ENCODE measurements at places on chromosomes 16 and 17.

DNA sequence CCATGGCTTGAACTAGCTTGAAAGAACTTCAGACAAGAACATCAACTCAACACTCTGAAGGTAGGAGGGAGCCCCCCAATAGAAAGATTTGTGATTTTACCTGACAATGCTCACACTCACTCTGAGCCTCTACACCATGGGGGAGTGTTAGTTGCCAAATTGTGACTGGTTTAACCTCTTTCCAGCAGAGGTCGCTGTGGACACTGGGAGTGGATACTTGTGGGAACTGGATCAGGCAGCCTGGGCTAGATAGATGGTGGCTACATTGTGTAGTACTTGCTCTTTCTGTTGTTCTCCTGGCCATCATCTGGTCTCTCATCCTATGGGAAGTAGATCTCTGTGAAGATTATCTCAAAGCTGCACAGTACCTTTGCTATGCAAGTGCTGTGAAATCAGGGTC lies 2.9 kb downstream of the SMPD3 start:
- DNase-seq = peak; percentile 78

GRCh38 chr17:29612404-29613280 lies 10.1 kb downstream of the CORO6 start:
- no peak for DNase-seq

- no peak for DNase-seq
Observed at GRCh38 chr17:47413872-47414271, 90.1 kb downstream of the EFCAB13 start.

- no peak for DNase-seq
Observed at GRCh38 chr16:3881499-3881990, 1.0 kb upstream of the CREBBP start.

- no peak for DNase-seq
Observed at GRCh38 chr16:79074951-79075350, 525.6 kb downstream of the MAF start.

DNA sequence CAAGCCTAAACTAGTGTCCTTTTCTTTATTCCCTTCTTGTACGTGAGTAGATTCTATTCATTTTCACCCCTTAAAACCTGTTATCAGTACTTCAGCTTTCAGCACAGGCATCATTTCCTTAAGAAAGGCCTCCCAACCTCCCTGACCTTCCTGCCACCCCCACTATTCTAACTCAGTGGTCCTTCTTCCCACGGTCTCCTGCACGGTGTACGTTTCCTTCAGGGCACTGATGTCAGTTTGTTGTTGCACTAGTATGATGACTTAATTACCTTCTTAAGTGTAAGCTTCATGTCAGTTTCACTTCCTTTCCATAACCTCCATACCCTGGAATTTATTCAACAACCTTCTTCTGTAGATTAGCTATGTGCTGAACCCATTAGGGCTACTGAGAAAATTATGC lies 484.2 kb downstream of the HS3ST4 start:
- no peak for DNase-seq

DNA sequence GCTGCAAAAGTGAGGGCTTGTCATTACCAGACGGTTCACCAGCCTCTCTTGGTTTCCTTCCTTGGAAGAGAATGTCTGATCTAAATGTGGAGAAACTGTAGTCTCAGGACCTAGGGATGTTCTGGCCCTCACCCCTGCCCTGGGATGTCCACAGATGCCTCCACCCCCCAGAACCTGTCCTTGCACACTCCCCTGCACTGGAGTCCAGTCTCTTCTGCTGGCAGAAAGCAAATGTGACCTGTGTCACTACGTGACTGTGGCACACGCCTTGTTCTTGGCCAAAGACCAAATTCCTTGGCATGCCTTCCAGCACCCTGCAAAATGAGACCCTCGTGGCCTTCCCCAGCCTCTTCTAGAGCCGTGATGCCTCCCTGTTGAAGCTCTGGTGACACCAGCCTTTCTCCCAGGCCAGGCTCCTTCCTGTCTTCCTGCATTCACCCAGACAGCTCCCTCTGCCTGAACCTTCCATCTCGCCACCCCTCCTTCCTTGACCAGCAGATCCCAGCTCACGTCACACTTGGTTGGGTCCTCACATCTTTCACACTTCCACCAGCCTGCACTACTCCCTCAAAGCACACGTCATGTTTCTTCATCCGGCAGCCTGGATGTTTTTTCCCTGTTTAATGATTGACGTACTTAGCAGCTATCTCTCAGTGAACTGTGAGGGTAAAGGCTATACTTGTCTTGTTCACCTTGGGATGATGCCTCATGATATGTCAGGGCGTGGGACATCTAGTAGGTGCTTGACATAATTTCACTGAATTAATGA lies 4.3 kb downstream of the ZNF768 start:
- DNase-seq = no peak

DNA sequence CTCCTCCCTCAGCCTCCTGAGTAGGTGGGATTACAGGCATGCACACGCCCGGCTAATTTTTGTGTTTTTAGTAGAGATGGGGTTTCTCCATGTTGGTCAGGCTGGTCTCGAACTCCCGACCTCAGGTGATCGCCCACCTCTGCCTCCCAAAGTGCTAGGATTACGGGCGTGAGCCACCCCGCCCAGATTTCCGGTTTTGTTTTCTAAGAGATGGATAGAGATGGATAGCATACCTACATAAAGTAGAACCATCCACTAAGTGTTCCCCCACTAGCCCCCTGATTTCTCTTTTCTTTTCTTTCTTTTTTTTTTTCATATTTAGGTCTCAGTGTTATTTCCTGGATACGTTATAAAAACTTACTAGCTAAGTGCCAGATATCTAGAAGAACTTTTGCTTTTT lies 2.0 kb downstream of the WSB1 start:
- DNase-seq = no peak

DNA sequence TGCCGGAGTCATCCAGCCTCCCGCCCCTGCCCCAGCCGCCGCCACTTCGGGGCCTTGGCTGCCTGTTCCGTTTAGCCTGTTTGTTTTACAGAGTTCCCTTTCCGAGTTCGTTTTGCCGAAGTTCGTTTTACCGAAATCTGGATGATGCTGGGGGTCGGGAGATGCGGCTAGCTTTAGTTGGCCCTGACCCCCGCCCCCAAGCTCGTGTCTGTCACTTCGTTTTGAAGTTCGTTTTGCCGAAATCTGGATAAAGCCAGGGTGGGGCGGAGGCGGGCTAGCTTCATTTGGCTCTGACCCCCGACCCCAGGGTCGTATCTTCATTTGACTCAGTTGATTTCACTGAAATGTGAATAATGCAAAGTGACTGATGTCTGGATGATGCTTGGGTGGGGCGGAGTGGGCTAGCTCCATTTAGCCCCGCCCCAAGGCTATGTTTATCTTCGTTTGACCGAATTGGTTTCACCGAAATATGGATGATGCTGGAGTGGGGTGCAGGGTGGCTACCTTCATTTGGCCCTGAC lies 591 bp downstream of the PSMD7 start:
- peak; percentile 36 for DNase-seq

GRCh38 chr17:38672788-38673706 lies 1.7 kb downstream of the EPOP start:
- DNase-seq = no peak

DNA sequence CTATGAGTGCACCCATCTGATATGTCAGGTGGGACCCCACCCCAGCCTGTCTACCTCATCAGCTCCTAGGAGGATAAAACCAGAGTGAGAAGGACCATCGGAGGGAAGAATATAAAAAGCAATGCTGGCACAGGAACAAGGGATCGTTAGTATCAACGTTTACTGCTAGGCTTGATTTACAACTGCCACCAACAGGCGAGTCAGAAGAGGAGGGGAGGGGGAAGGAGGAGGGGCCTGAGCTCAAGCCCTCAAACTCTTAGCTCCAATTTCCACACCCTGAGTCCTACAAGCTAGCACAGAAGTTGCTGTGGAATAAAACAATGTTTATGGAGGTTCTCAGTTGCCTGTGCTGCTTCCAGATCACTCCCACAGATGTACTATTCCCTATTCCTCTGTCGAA lies 234.5 kb downstream of the C16orf78 start:
- DNase-seq = no peak

DNA sequence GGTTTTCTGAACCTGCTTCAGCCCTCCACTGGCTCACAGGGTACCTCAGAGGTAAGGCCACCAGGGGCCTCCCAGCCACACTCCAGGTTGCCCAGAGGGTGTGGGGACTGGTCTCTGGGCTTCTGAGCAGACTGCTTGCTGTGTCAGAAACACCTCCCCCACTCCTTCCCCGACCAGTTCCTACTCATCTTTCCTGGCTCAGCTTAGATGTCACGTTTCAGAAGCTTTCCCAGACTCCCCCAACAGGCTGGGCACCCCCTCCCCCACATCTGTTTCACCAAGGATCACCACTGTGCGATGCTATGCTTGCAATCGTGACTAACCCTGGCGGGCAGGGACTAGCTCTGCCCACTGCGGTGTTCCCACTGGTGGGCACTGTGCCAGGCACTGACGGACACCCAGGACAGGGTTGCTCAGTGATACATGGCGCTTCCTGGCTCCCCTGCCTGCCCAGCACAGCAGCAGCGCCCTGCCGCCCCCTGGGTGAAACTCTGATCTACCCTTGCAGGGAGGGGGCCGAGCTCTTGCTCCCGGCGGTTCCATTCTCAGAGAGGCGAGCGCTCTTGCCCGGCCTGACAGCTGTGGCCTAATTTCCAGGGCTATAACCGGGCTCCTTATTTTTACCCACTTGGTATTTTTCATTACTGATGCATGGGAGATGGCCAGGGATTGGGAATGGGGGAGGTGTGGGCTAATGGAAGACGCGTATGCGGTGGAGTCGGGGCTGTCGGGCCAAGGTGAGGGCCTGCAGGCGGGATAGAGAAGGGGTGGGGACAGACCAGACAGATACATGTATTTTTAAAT lies 29.4 kb upstream of the MTSS2 start:
- DNase-seq = no peak

DNA sequence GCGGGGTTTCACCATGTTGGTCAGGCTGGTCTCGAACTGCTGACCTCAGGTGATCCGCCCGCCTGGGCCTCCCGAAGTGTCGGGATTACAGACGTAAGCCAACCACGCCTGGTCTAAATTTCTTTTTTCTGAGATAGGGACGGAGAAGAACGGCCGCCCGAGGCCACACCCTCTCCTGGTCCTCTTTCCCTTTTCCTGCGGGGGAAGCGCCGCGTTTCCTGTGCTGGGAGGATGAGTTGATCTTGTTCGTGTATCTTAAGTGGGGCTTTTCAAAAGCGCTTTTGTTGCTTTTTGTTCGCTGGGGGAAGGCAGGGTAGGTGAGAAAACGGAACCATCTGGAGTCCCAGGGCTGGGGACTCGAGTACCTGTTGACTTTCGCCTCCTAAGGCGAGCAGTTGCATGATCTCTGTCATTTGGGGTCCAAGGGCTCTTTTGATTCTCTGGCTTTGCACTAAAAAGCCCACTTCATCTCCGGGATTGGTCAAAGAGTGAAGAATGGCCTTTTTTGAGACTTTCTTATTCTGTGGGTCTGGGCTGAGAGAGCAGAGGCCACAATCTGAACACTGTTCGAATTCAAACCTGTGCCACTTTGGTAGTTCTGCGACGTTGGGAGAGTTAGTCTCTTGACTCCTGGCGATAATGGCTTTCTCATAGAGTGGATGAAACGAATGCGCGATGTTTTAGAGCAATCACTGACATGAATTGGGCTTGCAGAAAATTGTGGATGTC lies 1.3 kb downstream of the FUS start:
- no peak for DNase-seq

GRCh38 chr16:72105978-72106377 lies 12.3 kb downstream of the DHX38 start:
- no peak for DNase-seq

GRCh38 chr16:1991948-1992703 lies 2.4 kb downstream of the SYNGR3 start:
- peak; percentile 94 for DNase-seq

- no peak for DNase-seq
Observed at GRCh38 chr17:58353389-58353825, 1.4 kb upstream of the SUPT4H1 start.

DNA sequence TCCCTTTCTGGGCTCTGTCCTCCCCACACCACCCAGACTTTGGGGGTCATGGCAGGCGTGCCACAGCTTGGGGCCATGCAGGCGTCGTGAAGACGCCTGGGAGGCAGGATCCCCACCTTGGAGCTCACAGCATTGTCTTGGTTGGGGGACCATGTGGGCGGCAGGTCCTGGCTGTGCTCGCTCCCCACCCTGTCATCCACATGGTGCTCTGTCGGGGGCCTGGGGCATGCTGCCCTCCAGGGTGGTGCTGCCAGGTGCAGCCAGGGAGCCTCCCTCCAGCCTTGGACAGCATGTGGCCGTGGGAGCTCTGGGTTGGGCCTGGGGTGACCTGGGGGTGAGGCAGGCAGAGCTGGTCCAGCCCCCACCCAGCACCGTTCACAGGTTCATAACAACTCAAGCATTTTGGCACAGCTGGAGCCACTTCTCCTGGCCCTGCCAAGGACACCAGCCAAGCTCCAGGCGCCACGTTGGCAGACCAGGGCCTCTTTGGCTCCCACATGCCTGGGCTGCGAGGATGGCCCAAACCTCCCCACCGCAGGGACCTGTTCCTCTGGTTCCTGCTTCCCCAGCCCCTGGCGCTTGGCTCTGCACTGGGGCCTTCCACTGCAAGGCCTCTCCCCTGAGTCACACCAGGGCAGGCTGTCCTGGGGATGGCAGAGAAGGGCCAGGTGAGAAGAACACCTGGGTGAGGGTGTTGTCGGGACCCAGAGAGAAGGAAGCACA lies 15.1 kb upstream of the ATP6V0C start:
- DNase-seq = no peak

GRCh38 chr17:29617125-29617480 lies 5.6 kb downstream of the CORO6 start:
- peak; percentile 94 for DNase-seq

- DNase-seq = no peak
Observed at GRCh38 chr16:80176114-80176513, 364.7 kb upstream of the DYNLRB2 start.

DNA sequence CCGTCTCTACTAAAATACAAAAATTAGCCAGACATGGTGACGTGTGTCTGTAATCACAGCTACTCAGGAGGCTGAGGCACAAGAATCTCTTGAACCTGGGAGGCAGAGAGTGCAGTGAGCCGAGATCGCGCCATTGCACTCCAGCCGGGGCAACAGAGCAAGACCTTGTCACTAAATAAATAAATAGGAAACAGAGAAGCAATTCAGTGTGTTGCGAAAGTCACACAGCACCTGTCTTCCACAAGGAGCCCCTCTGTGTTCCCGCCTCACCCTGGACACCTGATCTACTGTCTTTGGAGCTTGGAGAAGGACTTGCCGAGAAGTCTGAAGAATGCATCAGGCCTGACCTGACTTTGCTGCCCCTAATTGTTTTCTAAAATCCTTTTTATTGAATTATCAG lies 3.5 kb upstream of the CDH1 start:
- DNase-seq = no peak

- DNase-seq = no peak
Observed at GRCh38 chr16:28207399-28207798, 4.4 kb downstream of the XPO6 start.

DNA sequence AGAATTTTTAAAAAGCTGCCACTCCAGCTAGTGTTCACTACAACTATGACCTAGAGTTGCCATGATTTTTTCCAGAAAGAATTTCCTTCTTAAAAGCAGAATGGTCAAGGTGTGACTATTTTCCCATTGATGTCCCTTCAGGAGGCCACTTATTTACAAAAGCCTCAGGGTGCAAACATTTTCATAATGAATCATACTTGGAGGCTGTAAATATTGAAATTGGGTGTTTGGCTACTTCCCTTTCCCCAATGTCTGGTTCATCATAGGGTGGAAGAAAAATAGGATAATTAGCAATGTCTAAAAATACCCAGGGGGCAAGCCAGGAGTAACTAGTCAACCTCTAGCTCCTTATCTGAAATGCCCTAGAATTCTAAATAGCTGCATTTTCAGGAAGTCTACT lies 18.8 kb downstream of the AXIN2 start:
- DNase-seq = no peak

- DNase-seq = peak; percentile 24
Observed at GRCh38 chr17:32265192-32265923, at the start of gene RHBDL3. TSS of gene RHBDL3 (plus strand) at chr17:32265832. CDS start at chr17:32266190, 358 bp downstream.

- no peak for DNase-seq
Observed at GRCh38 chr17:3796822-3797170, 4.2 kb downstream of the ITGAE start.

Measured in MM.1S (cell line).